ENCODE measurements at places on chromosomes 3 and 15.

DNA sequence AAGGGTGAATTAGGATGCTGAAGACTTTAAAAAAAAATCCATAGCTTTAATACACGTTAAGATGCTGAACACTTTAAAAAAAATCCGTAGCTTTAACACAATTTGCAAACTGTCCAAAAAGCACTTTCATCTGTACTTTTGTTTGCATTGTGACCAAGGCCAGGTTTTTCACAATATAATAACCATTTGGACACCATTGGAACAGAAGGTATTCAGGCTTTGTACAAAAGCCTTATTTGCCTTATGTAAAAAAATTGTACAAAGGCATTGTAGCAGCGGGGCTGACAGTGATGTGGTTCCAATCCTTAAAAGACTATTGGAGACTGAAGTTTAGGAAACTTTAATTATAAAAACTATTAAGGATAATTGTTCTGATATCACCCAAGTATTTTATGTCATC, 15.2 kb upstream of the ICE2 start:
- DNase-seq, result no peak

DNA sequence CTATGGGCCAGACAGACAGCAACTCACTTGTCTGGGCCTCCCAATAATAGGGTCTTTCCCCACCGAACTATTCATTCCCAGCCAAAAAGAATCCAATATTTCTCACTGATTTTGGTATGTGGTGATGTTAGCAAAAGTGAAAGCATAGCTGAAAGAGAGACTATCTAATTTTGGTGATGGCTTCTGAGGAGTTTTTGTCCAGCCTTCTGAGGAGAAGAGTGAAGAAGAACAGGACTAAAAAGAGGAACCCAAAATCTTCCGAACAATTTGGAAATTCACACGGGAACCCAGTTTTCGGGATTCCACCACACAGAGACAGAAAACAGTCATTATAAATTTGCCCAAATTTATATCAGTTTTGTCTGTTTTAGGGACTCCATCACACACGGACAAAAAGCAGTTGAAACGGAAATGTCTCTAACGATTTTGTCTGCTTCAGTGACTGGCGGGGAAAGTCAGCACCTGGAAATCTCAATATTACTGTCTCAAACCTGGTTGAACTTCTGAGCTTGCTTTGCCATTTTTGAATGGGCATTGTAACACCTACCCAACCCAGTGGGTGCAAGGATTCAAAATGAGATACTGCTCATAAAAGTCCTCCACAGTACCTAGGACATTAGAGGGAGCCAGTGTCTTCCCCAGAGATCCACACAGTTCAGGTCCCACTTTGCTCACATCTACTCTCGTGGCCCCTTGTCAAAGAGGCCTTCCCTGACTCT, 9.1 kb downstream of the CD80 start:
- no peak for DNase-seq

DNA sequence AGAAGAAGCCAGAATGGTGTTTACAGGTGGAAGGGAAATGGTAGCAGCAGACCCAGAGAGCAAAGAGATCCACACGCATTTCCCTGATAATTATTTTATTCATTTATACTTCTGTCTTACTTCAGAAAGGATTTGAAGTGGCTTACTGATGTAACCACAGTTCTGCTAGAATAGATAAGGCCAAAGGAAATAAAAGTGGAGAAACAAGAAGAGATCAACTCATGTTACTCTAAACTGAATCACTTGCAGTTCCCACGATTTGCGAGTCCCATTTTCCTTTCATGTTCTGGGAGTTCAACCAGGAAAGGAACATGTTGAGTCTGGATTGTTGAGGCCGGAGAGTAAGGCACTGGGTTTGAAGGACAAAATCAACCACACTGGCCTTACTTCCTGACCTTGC, 151.8 kb downstream of the MYRIP start:
- DNase-seq, result no peak

DNA sequence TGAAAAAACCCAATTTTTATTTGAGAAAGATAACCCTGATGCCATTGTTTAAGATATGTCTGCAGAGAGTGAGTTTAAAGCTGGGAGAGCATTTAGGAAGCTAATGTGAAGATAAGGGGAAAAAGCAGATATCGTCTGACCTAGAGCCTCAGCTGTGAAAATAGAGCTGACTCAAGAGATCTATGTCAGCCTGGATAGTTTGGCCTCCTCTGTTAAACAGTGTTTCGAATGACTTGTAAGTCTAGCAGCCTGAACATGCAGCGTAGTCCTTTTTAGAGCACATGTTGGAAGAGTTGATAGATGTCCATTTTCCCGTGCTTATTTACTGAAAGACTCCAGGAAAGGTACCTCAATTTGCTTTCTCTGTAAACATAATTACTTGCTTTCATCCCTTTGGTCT, 48.1 kb downstream of the ALCAM start:
- DNase-seq, result no peak

DNA sequence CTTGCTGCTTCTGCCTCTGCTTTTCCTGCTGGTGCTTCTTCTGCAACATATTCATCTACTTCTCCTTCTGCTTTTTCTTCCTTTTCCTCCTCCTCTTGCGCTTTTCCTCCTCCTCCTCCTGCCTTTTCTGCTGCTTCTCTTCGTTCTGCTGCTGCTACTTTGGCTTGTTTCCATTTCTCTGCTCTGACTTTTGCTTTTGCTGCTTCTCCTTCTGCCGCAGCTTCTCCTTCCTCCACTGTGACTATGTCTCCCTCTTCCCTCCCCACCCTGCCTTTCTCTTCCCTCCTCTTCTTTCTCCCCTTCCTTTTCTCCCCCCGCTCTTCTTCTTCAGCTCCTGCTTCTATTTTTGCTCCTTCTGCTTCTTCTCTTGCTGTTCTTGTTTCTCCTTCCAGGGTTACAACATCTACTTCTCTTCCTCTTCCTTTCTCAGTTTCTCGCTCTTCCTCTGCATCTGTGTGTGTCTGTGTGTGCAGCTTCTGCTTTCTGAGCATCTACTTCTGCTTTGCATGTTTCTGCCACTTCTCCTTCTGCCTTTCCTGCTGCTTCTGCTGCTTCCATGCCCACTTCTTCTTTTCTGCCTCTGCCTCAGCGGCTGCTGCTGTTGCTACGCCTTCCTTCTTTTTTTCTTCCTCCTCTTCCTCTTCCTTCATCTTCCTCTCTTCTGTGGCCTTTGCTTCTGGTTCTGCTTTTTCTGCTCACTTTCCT, 51.4 kb downstream of the FAM43A start:
- DNase-seq, result peak; percentile 91
